Stimulated activated CD4-positive, alpha-beta T cell treated with anti-CD3 and anti-CD28 coated beads, Interleukin-1b, Interleukin-23, amount 100 ng/mL, for 1 hour (primary cell): ENCODE measurements at places on chromosomes 1 and 21.

GRCh38 chr1:65189576-65190115 lies 41.6 kb downstream of the AK4 start:
- no peak for DNase-seq

DNA sequence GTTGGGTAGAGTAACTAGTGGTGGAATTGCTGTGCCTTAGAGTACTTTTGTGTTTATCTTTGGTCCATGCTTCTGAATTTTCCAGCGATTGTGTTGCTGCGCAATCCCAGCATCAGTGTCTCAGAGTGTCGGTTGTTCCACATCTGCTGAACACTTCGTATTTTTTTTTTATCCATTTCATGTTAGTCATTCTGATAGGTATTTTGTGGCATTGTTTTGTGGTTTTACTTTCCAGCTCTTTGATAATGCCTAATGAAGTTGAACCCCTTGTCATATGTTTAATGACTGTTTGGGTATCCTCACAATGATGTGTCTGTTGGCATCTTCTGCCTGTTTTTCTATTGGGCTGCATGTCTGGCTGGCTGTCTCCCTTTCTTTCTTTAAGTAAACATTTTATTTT lies 13.6 kb downstream of the TUFT1 start:
- DNase-seq: no peak

DNA sequence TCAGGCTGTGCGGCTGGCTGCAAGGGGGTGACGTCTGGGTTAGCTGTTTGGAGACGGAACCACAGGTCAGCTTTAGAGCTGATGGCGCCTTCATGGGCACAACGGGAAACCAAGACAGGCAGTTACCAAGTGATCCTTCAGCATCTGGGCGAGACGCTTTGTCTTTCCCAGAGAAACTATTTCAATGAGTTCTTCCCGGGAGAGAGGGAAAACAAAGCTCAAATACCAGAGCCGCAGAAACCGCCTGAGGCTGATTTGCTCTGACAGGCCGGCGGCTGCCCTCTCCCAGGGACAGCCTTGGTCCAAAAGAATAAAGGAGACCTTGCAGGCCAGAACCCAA lies 76.5 kb downstream of the CD58 start:
- DNase-seq: no peak

DNA sequence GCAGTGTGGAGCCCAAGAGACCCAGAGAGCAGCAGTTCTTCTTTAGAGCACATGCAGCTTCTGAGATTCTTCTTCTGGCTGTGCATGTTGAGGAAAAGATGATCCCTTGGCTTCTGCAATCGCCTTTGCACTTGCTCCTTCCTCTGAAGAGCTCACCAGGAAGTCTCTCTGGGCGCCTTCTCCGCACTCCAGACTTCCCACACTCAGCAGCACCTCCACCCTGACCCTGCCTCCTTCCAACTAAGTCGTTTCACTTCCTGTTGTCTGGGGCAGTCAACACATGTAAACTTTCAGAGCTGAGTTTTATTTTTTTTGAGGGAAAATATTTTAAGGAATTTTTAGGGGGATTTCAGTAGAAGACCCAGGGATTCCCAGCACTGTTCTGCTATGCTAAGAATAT lies 73.4 kb upstream of the F3 start:
- no peak for DNase-seq
